CD4-positive, alpha-beta memory T cell (primary cell): ENCODE measurements at places on chromosomes 1 and 21. TPM values are rescaled to one million over a fixed set of nuclear protein-coding genes. Genes with fewer than 3 reads are reported as not detected.

DNA sequence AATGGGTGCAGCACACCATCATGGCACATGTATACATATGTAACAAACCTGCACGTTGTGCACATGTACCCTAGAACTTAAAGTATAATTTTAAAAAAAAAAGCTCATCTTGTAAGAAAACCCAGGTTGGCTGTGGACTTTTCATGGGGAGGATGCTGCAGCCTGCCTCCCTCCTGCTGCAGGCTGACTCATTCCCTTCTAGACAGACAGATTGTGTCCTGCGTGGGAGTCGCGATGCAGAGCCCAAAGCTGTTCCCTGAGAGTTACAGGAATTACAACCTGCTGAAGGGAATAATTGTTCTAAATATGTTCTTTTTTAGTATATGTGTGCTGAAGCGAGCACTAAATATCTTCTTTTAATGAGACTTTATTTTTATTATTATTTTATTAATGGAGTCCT is 93.2 kb downstream of the TBX19 start:
- H3K27me3 ChIP-seq: no peaks in the 10 kb centered on the region
- no peak overlapping the region for H3K27ac ChIP-seq
- DNase-seq: no peak
- no peak overlapping the region for H3K4me3 ChIP-seq

CLDN17 gene
- total RNA-seq: not detected

HAO2 gene
- not detected for total RNA-seq

TTC34 gene
- 4.9 TPM for total RNA-seq

GRCh38 chr1:38344716-38345115 is 298.1 kb upstream of the POU3F1 start:
- H3K4me3 ChIP-seq: no peak overlapping the region
- H3K27ac ChIP-seq: no peak overlapping the region
- no peak for DNase-seq
- no peaks in the 10 kb centered on the region for H3K4me1 ChIP-seq

GRCh38 chr1:186424539-186424938 is 36.4 kb downstream of the PDC start:
- no peaks in the 10 kb centered on the region for H3K27me3 ChIP-seq
- DNase-seq: no peak
- peaks cover 9% of the 10 kb centered on the region for H3K4me1 ChIP-seq
- H3K27ac ChIP-seq: no peak overlapping the region
- no peak overlapping the region for H3K4me3 ChIP-seq

DNA sequence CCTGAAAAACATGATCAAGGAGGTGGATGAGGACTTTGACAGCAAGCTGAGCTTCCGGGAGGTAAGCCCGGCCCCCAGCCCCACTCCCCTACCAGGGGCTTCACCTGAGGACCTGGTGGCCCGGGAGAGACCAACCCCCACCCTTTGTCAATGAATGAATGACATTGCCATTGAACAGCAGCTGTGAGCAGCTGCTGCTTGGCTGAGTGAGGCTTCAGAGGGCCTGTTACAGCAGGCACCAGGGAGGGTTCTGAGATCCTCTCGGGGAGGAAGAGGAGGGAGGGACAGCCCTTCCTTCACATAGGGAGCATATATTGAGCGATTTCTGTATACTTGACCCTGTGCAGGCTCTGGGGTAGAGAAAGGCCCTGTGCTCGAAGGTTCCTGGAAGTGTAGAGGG is 12.3 kb upstream of the CTRC start:
- H3K4me1 ChIP-seq: peaks cover 4% of the 10 kb centered on the region
- no peak overlapping the region for H3K27ac ChIP-seq
- H3K36me3 ChIP-seq: peaks cover 9% of the 10 kb centered on the region
- DNase-seq: no peak
- H3K4me3 ChIP-seq: no peak overlapping the region
- no peaks in the 10 kb centered on the region for H3K27me3 ChIP-seq

GRCh38 chr1:158422212-158422611 is 3.8 kb downstream of the OR10K2 start:
- no peak for DNase-seq
- H3K36me3 ChIP-seq: no peaks in the 10 kb centered on the region
- H3K4me3 ChIP-seq: no peak overlapping the region
- no peaks in the 10 kb centered on the region for H3K27me3 ChIP-seq
- H3K4me1 ChIP-seq: no peaks in the 10 kb centered on the region
- no peak overlapping the region for H3K27ac ChIP-seq

- no peak overlapping the region for H3K4me3 ChIP-seq
- H3K4me1 ChIP-seq: no peaks in the 10 kb centered on the region
- H3K27me3 ChIP-seq: no peaks in the 10 kb centered on the region
- H3K36me3 ChIP-seq: no peaks in the 10 kb centered on the region
Measured at GRCh38 chr1:3272321-3273045, 182.0 kb upstream of the ARHGEF16 start.

FMO4 gene
- 3.6 TPM for total RNA-seq
